Vagina (tissue), 2 donors: ENCODE measurements at places on chromosomes 12 and 14.

DNA sequence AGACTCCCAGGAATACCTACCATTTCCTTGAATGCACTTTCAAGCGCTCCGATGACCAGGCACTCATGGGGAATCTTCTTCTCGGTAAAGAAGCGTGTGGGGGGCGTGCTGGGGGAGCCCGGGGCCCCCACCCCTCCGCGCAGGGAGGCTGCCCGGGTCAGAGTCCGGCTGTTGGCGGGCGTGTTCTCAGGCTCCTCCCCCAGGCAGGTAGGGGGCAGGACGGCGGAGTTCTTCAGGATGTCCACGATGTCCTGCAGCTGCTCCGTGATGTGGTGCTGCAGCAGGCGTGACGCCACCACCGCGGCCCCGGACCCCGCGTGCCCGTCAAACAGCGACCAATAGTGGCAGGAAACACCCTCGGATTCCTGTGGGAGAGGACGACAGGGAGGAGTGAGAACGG is 133.2 kb downstream of the PPM1H start:
- DNase-seq: no peak

- DNase-seq: no peak
Observed at GRCh38 chr14:99569725-99570543, 34.1 kb downstream of the CCDC85C start.

DNA sequence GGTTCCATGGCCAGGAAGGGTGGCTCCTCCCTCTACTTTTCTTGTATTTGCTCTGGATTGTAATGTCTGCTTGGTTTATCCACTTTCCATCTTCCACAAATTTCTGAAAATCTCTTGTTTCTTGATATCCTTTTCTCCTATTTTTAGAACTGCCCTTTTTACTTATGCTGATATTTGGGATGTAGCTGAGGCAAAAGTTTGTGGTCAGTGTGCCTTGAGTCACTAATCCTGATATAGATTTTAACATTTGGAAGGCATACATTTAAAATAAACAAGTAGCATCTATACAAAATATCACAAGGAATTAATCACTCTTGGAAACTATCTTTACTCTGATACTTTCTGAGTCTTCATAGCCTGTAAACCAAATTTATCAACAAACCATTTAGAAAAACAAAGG is 11.0 kb downstream of the GRIP1 start:
- DNase-seq: no peak

- no peak for DNase-seq
Observed at GRCh38 chr12:14766649-14767215, 36.5 kb downstream of the WBP11 start.

- DNase-seq: no peak
Observed at GRCh38 chr14:58491593-58491992, 64.1 kb downstream of the KIAA0586 start.

DNA sequence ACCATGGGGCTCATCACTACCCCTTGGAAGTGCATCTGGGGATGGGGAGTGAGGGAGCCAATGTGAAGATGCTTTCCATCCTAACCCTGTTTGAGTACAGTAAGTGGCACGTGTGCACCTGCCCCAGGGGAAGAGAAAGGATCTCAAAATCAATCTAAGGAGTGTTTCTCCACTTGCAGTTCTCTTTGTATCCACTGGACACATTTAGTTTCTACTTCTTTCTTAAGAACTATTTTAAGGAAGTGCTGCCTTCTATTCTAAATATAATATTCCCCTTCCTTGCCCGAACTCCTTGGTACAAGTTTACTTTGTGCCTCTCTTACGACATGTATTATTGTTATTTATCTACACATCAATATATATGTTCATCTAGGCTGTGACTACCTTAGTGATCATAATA is 73.8 kb downstream of the TTC6 start:
- no peak for DNase-seq

DNA sequence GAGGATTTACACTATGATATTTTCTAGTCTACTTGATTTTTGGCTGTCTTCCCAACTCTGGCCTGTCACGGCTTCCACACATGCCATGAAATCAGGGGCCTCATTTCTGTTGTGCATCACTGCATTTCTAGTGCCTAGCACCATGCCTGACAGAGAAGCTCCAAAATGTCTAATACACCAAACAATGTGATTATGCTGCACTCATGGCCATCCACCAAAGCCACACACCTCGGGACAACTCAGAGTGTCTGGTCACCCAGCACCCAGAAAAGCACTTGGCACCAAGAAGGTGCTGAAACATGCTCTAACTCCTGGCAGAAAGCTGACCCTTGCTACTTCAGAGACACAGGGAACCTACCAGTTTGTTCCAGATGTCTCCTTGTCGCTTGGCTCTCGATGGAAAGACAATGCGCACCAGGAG is 11.3 kb downstream of the GCN1 start:
- no peak for DNase-seq

- DNase-seq: no peak
Observed at GRCh38 chr14:87567618-87568295, 425.2 kb downstream of the GALC start.

GRCh38 chr14:70808416-70809224 is 693 bp downstream of the MAP3K9 start:
- no peak for DNase-seq

GRCh38 chr12:55017416-55017925 is 2.3 kb upstream of the NEUROD4 start:
- no peak for DNase-seq

DNA sequence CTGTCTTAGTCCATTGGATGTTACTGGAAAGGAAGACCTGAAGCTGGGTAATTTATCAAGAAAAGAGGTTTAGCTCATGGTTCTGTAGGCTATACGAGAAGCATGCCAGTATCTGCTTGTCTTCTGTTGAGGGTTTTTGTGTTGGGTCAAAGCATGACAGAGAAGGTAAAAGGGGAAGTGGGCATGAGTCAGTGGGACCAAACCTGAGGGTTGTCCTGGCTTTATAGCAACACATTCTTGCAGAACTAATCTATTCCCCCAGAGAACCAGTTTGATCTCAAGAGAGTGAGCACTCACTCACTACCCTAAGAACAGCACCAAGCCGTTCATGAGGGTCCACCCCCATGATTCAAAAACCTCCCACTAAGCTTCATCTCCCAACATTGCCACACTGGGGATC is 19.0 kb upstream of the KRAS start:
- DNase-seq: no peak

DNA sequence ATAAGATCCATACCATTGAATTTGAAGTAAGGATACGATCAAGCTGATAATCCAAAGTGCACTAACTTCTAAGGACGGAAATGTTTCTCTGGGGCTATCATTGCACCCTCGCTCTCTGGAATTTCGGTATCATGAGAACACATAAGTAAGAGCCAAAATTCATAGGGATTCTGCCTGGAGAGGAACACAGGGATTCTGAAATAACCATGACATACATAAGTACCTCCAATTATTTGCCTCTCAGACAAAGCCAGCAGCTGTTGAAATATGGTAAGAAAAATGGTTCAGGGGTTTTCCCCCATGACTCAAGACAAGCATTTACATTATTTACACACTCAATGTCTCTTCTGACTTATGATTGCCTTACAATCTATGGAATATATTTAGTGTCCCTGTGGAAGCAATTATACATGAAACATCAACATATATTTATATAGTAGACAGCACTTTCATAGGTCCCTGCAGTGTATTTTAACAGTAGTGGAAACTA is 1123.6 kb upstream of the SEL1L start:
- DNase-seq: no peak

GRCh38 chr12:92794814-92795213 is 92.0 kb downstream of the PLEKHG7 start:
- no peak for DNase-seq

GRCh38 chr14:102325791-102326345 is 6.3 kb downstream of the ZNF839 start:
- DNase-seq: no peak

GRCh38 chr14:44897845-44898151 is 63.9 kb downstream of the KLHL28 start:
- DNase-seq: no peak

- DNase-seq: no peak
Observed at GRCh38 chr12:1117970-1118563, 127.0 kb downstream of the ERC1 start.

- no peak for DNase-seq
Observed at GRCh38 chr12:85057370-85057963, 21.3 kb downstream of the LRRIQ1 start.

GRCh38 chr12:57103856-57104255 is 7.3 kb downstream of the STAT6 start:
- DNase-seq: no peak

- peak; percentile 86 for DNase-seq
Observed at GRCh38 chr12:1917172-1918070, 1.0 kb downstream of the CACNA2D4 start.

DNA sequence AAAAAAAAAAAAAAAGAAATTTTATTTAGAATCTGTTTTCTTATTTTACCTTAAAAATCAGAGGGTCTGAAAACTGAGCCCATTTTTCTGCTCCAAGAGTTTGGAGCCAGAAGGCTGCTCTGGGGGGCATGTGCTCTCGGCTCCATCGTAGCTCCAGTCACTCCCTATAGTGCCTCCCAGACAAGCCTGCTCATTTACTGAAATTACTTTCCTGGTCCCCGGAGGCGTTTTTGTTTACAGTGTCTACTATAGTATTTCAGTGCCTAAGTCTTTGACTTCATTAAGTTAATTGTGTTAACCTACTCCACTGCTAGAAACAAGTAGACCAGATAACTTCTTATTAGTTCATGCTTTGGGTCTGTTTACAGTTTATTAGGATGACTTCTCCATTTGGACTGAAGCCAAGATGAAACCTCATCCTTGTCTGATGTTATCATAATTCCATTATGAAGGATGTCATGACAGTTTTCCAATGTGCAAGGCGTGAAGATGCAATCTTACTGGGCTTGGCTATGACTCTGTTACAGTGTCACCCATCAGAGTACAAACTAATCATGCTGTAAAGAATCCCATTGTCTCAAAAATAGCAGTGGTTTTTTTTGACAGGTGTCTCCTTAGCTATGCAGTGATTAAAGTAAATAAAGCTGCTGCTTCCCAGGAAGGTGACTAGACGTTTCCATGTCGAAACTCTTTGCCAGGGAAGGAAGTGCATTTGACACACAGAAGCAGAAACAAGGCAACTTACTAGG is 182.3 kb downstream of the TMEM132C start:
- DNase-seq: no peak
